ENCODE measurements at places on chromosomes 2 and 18.

DNA sequence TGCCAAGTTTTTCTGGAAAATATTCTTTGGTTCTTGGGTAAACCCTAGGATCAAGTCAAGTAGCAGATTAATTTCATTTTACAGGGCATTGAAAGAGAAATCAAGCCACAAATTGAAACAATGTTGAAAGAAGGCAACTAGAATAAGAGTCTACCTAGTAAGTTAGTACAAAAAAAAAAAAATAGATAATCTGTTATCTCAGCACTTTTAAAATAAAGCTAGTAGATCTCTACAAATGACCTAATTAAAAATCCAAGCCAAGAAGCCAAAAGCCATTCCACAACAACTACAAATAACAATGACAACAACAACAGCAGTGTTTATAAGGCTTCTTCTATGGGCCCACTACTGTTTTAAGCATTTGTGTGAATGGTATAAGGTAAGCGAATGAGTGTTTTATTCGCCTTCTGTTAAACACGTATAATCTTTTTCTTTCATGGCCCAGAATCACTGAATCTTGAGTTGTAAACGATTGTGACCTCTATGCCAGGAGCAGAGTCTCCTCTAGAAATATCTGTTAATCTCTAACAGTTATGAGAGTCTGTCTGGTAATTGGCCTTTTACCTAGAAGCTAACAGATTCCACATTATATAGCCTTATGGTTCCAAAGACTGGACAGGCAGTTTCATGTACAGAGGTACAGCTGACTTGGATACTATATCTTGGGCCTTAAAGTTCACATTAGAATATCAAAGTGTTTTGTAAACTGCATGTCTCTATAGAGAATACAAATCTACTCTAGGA lies 28.6 kb upstream of the CUL3 start:
- no peak for DNase-seq

GRCh38 chr2:230455005-230455684 lies 39.1 kb downstream of the SP100 start:
- DNase-seq = no peak

DNA sequence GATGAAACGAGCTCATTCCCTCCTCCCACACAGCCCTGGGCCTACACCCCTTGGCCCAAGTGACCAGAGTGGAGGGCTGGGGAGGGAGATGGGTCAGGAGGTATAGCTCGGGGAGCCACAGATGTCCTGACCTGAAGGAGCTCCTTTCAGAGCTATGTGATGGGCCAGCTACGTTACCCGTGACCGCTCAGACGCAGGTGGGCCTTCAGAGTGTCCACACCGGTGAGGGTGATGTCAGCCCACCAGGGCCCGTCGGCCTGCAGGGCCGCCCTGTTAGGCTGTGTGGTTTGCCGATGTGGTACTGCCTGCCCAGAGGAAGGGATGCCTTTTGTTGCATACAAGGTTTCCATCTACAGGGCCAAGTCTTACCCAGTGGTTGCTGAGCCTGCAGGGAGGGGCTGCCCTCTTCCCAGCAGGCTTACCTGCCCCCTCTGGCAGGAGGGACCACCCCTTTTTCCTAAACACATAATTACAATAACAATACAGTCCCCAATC lies 41.8 kb upstream of the FOSL2 start:
- DNase-seq = no peak

- DNase-seq = no peak
These were observed 45.5 kb downstream of the RNF152 start for GRCh38 chr18:61847164-61847791.

GRCh38 chr2:164084066-164084465 lies 348.3 kb upstream of the FIGN start:
- no peak for DNase-seq

DNA sequence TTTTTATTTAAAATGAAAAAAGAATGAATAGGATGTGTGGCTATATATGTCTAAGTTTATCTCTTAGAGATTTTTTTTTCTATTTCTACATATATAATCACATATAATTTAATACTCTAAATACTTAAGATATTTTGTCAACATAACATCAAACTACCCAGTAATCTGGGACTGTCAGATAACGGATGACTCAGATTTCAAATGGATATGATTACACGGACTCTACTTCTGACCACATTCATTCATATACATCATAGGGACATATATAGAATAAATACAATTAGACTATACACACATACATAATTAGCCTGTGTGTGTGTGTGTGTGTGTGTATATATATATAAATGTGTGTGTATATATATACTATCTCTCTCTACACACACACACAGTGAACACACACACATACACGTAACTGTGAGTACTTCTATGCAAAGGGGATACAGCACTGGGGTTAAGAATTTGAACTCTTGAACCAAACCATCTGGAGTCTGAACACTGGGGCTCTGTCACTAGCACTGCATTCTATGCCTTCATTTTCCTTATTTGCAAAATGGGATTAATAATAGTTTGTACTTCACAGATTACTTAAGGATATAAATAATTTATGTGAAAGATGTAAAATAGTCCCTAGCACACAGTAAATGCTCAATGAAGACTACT lies 59.5 kb downstream of the CHN1 start:
- no peak for DNase-seq

- DNase-seq = peak; percentile 9
These were observed 147.3 kb downstream of the IRS1 start for GRCh38 chr2:226652369-226652768.

DNA sequence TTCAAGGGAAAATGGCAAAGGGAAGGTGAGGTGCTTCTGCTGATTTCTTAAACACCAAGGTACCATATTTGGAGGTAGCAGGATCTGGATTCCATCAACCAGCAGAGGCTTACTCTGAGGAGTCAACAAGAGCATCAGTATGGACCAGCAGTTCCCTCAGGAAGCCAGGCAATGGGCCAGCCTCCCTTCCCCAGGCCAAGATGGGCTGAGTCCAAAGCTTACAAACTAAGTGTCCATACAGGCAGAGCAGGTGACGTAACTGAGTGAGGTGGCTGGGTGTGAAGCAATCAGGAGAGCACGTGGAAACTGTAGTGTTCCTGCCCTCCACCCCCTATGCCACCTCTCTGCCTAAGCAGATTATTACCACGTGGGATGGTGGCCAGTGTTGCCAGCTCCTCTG lies 134.2 kb upstream of the HNRNPA3 start:
- no peak for DNase-seq

DNA sequence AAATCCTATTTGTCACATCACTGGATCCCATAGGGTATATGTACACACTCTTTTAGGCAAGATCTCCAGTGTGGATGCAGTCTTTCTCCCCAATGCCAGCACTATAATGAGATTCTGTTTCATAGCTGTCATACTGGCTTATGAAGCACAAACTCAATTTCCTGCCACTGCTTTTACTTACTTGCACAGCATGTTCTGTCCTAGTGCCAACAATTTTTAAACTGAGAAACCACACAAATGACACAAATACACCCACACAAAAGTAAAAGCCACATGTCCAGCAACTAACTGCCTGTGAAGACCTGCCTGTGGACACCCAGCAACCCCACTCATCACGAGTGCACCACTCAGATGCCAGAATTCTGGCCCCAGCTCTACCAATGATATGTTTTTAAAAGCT lies 29.6 kb upstream of the RNU4ATAC start:
- no peak for DNase-seq

GRCh38 chr2:9207641-9208311 lies 1.2 kb downstream of the ASAP2 start:
- DNase-seq = no peak

DNA sequence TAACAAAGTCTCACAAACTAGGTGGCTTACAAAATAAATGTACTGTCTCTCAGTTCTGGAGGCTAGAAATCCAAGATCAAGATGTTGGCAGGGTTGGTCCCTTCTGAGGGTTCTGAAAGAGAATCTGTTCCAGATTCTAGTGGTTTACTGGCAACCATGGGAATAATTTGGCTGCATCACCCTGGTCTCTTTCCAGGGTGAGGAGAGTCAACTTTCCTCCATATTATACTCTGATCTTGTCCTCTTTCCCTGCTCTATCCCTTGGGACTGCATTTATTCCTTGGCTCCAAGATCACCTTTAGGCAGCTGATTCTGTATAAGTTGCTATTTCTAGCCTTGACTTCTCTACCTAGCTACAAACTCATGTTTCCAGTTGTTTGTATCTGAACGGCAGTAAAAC lies 35.2 kb downstream of the SLC40A1 start:
- DNase-seq = no peak

DNA sequence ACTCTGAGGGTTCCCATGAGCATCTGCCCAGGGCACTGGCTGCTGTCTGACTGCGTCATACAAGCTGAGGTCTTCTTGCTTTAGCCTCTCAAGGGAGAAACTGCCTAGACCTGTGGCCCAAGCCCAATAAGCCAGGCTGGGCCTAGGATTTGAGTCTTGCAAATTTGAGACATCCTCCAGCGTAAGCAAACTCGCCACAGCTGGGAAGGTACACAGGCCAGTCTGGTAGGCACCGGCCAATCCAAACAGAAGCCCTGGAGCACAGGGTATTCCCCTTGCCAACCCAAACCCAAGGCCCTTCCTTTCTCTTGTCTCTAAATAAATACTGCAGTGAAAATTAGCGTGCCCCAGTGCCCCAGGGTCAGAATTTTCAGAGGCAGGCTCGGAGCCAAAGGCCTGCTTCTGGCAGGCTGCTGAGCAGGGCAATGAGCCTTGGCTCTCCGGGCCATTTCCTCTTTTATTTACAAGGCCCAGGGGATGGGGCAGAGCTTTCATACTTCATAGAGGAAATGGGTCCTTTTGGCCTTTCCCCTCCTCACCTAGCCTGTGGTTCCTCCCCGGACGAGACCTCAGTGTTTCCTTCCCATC lies 33.3 kb downstream of the POLR1A start:
- peak; percentile 47 for DNase-seq

- DNase-seq = no peak
These were observed 34.4 kb downstream of the MAP2 start for GRCh38 chr2:209458008-209458979.

DNA sequence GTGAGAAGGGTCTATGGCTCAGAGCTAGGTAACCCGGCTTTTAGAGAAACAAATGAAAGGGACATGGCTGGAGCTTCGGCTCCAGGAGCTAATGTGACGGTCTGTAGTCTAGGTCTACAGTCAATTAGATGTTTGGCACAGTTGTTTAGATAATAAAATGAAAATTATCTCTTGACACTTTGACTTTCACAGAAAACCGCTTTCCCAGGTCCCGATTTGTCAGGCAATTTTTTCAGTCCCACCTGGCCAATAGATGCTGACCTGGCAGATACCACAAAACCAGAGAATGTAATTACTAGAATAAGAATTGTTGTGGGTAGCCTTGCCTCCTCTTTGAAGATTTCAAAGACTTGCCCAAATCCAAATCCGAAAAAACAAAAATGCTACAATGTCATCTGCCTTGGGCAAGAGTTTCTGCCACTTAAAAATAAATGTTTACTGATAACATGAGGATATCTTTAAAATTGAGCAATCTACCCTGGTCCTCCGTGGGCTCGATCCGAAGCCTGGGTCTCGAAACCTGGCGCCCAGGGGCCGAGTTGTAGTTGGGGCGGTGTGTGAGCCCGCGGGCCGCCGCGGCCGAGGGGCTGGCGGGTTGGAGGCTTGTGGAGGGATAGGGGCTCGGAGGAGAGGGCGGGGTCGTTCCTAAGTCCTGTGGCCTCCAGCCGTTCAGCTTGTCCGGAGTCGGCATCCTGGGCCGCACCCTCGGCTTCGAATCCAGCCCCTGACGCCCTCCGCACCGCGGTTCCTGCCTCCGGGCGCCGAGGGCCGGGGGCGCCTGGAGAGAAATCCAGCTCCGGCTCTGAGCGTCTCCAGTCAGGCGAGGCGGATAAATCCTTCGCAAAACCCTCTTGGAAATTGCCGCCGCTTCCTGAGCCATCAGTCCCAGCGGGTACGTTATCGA lies 2.3 kb downstream of the EMX1 start:
- no peak for DNase-seq

- no peak for DNase-seq
These were observed 29.1 kb upstream of the EPC2 start for GRCh38 chr2:148615381-148615841.

DNA sequence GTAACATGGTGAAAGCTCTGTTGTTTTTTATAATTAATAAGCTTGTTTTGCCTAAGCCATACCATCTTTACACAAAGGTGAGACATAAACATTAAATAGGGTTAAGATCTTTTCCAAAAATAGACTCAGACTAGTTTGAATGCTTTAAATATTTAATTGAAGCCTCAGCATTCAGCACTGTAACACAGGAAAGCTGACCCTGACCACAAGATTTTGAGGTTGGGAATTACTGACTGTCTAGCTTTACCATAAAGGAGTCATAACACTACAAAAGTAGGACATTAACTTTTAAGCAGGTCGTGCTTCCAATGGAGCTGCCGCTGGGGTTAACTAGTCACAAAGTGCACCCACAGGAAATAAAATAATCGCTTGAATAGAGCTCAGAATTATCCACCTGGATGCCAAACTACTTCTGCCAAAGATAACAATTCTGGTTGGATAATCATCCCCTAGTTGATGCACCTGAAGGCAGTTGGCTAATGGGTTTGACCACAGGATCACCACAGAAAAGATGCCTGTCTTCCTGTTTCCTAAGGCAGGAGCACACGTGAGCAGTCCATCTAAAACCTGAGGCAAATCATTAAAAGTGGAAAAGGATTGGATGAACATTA lies 106.2 kb downstream of the COBLL1 start:
- no peak for DNase-seq

DNA sequence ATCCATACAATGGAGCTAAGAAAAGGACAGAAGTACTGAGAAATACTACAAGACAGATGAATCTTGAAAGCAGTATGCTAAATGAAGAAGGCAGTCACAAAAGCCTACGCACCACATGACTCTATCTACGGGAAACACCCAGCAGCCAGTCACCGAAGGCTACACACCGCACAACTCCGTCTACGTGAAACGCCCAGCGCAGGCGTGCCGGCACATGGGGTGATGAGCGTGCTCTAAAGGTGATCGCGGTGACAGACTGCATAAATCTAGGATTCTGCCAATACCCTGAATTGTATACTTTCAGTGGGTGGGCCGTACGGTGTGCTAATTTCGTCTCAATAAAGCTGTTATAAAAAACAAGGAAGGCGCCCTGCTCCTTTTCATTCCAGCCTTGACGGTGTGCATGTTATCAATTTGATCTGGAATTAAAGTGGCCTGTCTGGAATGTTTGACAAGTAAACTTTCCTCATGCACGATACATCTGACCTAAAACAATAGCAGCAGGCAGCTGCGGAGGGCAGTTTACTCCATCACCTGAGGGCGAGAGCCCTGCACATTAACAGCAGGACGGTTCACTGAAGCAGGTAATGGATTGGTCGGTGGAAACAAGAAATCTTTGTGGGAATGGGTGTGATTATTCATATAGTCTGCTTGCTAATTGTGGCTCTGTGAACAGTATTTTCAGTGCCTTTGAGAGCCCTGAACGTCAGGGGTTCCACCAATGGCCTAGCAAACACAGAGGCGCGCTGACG lies 86.2 kb upstream of the SALL3 start:
- DNase-seq = no peak

GRCh38 chr2:232142049-232142448 lies 180.5 kb downstream of the DIS3L2 start:
- no peak for DNase-seq

GRCh38 chr18:7855671-7856070 lies 288.6 kb downstream of the PTPRM start:
- DNase-seq = no peak

GRCh38 chr2:43184339-43184895 lies 42.0 kb downstream of the ZFP36L2 start:
- no peak for DNase-seq
